Pericardium fibroblast (primary cell): ENCODE measurements at places on chromosomes 16 and 17. TPM values are rescaled to one million over a fixed set of nuclear protein-coding genes. Genes with fewer than 3 reads are reported as not detected.

Gene WDR59
- 12.2 and 15.2 TPM in 2 replicates for total RNA-seq

Gene HOXB9
- total RNA-seq = 2.8 TPM in 1 of 2 replicates, not detected in the other

Gene NTN1
- 0.23 and 0.85 TPM in 2 replicates for total RNA-seq

Gene HS3ST3A1
- total RNA-seq = 3.9 and 20.0 TPM in 2 replicates

Gene TBC1D3G
- under 0.01 TPM in 1 of 2 replicates, not detected in the other for total RNA-seq

Gene MT1M
- total RNA-seq = 0.82 TPM in 1 of 2 replicates, not detected in the other

Gene TBC1D3
- not detected in 2 replicates for total RNA-seq

Gene RGS9
- under 0.01 and 2.6 TPM in 2 replicates for total RNA-seq

Gene TBC1D3C
- total RNA-seq = 2.6 TPM in 1 of 2 replicates, not detected in the other

Gene ZNF286A
- total RNA-seq = 26.8 and 40.4 TPM in 2 replicates

Gene SULT1A1
- total RNA-seq = 10.6 and 47.4 TPM in 2 replicates

Gene CISD3
- 8.0 and 12.4 TPM in 2 replicates for total RNA-seq

Gene ZNF771
- 31.0 and 34.2 TPM in 2 replicates for total RNA-seq

Gene CNGB1
- not detected in 2 replicates for total RNA-seq

Gene CDK5R1
- 0.51 and 1.1 TPM in 2 replicates for total RNA-seq

Gene HASPIN
- 0.47 and 1.4 TPM in 2 replicates for total RNA-seq

Gene ASB16
- not detected in 2 replicates for total RNA-seq

Gene OSBPL7
- 6.4 and 10.0 TPM in 2 replicates for total RNA-seq

Gene ALOX12B
- total RNA-seq = not detected in 2 replicates

Gene KRTAP4-8
- not detected in 2 replicates for total RNA-seq

Gene TXNL4B
- total RNA-seq = 12.4 and 25.8 TPM in 2 replicates

Gene CASKIN2
- total RNA-seq = 7.7 and 7.8 TPM in 2 replicates

Gene DNAAF1
- total RNA-seq = not detected in 2 replicates

Gene EPX
- total RNA-seq = not detected in 2 replicates

Gene TP53TG3B
- not detected in 2 replicates for total RNA-seq

Gene TBC1D28
- not detected in 2 replicates for total RNA-seq
